Left ventricle myocardium inferior (tissue), 1 donor: ENCODE measurements at places on chromosomes 16 and 17. TPM values are rescaled to one million over a fixed set of nuclear protein-coding genes. Genes with fewer than 3 reads are reported as not detected.

KRT36 gene
- total RNA-seq, result not detected

KCNG4 gene
- total RNA-seq, result not detected

NSMCE1 gene
- 38.6 TPM for total RNA-seq

NACA2 gene
- not detected for total RNA-seq

CDH11 gene
- total RNA-seq, result 20.9 TPM

MYH13 gene
- not detected for total RNA-seq

ZNF469 gene
- 0.74 TPM for total RNA-seq

IGF2BP1 gene
- not detected for total RNA-seq

CPHXL2 gene
- total RNA-seq, result not detected

CLEC3A gene
- total RNA-seq, result not detected

CBLN1 gene
- 0.77 TPM for total RNA-seq

FOXJ1 gene
- total RNA-seq, result not detected

ZFHX3 gene
- 9.6 TPM for total RNA-seq

MEIOC gene
- not detected for total RNA-seq

NLRC5 gene
- 6.6 TPM for total RNA-seq

NAE1 gene
- 28.4 TPM for total RNA-seq

DNA sequence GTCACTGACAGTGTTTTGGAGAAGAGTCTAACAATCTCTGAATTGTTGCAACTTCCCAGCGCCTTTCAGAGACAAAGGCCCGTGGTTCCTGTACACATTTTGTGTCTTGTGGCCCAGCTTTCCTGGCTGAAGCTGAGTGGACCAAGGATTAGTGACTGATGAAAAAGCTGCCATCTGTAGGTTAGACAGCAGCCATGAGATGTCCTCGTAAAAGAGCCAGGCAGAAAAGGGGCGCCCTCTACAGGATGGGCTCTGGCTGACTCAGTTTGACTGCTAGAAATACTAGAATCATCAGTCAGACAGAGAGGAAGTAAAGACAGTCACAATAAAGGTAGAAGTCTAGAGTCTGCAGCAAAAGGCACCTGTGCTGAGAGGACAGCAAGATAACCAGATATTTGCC lies 26.5 kb upstream of the NF1 start:
- no peaks in the 10 kb centered on the region for H3K27me3 ChIP-seq
- no peaks in the 10 kb centered on the region for H3K36me3 ChIP-seq
- no peak for DNase-seq
- peak overlapping the region; percentile 62 for H3K27ac ChIP-seq
- H3K4me1 ChIP-seq, result peaks cover 13% of the 10 kb centered on the region

- no peak for DNase-seq
- no peak overlapping the region for H3K4me3 ChIP-seq
- H3K27ac ChIP-seq, result peak overlapping the region; percentile 7
- H3K27me3 ChIP-seq, result no peaks in the 10 kb centered on the region
These were observed 23.3 kb downstream of the WIPI1 start for GRCh38 chr17:68433911-68434508.

GRCh38 chr16:1121601-1122397 lies 25.8 kb upstream of the C1QTNF8 start:
- no peaks in the 10 kb centered on the region for H3K36me3 ChIP-seq
- DNase-seq, result no peak
- H3K4me1 ChIP-seq, result no peaks in the 10 kb centered on the region
- no peak overlapping the region for H3K27ac ChIP-seq
- peaks cover 100% of the 10 kb centered on the region for H3K27me3 ChIP-seq

GRCh38 chr17:46795379-46795952 lies 23.0 kb downstream of the WNT3 start:
- H3K4me1 ChIP-seq, result no peaks in the 10 kb centered on the region
- no peak for DNase-seq
- H3K27me3 ChIP-seq, result peaks cover 68% of the 10 kb centered on the region
- H3K36me3 ChIP-seq, result no peaks in the 10 kb centered on the region
- H3K4me3 ChIP-seq, result no peak overlapping the region

DNA sequence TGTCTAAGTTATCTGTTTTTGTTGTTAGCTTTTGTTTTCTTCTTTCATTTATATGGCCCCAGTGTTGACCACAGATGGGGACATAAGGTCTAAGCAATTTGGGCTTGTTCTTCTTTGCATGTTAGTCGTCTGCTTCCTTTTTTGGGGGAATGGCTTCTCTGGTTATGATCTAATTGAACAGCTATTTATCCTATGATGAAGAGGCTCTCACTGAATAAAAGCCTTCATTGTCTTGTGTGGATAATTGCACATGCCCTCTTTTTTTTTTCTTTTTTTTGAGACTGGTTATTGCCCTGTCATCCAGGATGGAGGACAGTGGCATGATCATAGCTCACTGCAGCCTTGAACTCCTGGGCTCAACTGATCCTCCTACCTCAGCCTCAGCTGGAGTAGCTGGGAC lies 13.7 kb downstream of the SMARCE1 start:
- no peaks in the 10 kb centered on the region for H3K27me3 ChIP-seq
- H3K4me1 ChIP-seq, result no peaks in the 10 kb centered on the region
- DNase-seq, result no peak
- H3K27ac ChIP-seq, result no peak overlapping the region
- H3K36me3 ChIP-seq, result peaks cover 89% of the 10 kb centered on the region

DNA sequence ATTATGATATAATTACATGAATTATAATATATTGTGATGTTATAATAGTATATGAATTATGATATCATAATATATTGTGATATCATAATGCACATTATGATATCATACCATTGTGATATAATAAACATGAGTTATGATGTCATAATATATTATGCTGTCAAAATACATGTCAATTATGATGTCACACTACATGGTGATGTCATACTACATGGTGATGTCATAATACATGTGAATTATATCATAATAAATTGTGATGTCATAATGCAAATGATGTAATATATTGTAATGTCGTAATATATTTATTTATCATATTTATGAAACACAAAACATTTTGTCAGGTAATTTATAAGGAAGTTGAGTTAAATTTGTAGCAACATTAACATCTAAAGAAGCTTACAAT lies 1950.1 kb downstream of the TP53TG3F start:
- no peak overlapping the region for H3K4me3 ChIP-seq
- H3K27ac ChIP-seq, result no peak overlapping the region
- H3K27me3 ChIP-seq, result no peaks in the 10 kb centered on the region
- no peaks in the 10 kb centered on the region for H3K36me3 ChIP-seq

DNA sequence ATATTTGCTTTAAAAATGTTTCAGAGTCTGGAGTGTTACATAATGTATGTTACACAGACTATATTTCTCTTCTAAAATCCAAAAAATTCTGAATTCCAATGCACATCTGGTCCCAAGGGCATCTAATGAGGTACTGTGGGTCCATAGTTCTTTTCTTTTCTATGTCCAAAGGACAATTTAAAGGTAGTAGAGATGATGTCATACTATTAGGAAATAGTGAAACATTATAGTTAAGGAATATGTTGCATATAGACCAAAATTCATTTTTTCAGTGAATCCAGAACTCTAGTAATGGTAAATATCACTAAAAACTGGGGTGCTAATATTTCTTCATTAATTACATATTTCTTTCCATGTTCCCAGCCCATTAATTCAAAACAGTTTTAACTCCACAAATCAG lies 23.0 kb downstream of the NME2 start:
- no peak overlapping the region for H3K27ac ChIP-seq
- no peak overlapping the region for H3K4me3 ChIP-seq
- no peaks in the 10 kb centered on the region for H3K27me3 ChIP-seq
- H3K4me1 ChIP-seq, result no peaks in the 10 kb centered on the region
- H3K36me3 ChIP-seq, result peaks cover 90% of the 10 kb centered on the region

- H3K27ac ChIP-seq, result peak overlapping the region; percentile 88
- DNase-seq, result peak; percentile 32
- H3K36me3 ChIP-seq, result no peaks in the 10 kb centered on the region
- H3K27me3 ChIP-seq, result no peaks in the 10 kb centered on the region
- peak overlapping the region; percentile 90 for H3K4me3 ChIP-seq
These were observed 323 bp downstream of the ST3GAL2 start for GRCh38 chr16:70438585-70438968.

DNA sequence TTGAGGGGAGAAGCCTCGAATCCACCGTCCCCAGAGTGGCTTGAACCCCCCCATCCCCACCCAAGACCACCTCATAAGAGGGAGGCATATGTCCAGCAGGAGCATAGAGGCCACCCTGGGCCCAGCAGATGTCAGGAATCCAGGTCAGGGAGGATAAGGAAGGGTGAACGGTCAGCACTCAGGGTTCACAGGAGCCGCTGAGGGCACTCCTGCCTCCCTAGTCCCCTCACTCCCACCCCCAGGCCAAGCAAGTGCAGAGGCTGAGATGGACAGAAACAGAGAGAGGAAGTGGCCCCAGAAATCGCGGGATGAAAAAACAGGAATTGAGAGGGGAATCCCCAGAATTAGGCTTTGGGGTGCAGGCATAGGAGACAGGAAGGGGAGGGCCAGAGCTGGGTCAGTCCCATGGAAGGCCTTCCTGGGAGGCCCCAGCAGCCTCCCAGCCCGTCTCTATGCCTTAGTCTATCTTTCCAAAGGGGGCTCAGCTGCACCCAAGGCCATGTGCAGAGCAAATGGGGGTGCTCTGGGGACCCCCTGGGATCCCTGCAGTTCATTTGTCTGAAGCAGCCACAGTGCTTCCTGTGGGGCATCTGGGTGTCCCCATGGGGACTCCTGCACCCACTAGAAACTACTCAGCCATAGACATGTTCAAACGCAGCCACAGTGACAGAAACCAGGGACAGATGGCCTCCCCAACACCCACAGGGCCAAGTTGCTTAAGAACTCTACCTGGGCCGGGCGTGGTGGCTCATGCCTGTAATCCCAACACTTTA lies 1.7 kb downstream of the CMTM3 start:
- no peaks in the 10 kb centered on the region for H3K27me3 ChIP-seq
- H3K4me3 ChIP-seq, result peak overlapping the region; percentile 88
- DNase-seq, result no peak
- peak overlapping the region; percentile 97 for H3K27ac ChIP-seq
- H3K36me3 ChIP-seq, result peaks cover 18% of the 10 kb centered on the region

- no peaks in the 10 kb centered on the region for H3K36me3 ChIP-seq
- no peak overlapping the region for H3K4me3 ChIP-seq
- H3K27ac ChIP-seq, result peak overlapping the region; percentile 82
- H3K27me3 ChIP-seq, result no peaks in the 10 kb centered on the region
- DNase-seq, result no peak
These were observed 58.0 kb downstream of the PITPNC1 start for GRCh38 chr17:67435122-67435521.

- H3K4me3 ChIP-seq, result no peak overlapping the region
- no peaks in the 10 kb centered on the region for H3K36me3 ChIP-seq
- no peak for DNase-seq
- no peak overlapping the region for H3K27ac ChIP-seq
- peaks cover 7% of the 10 kb centered on the region for H3K4me1 ChIP-seq
- H3K27me3 ChIP-seq, result no peaks in the 10 kb centered on the region
These were observed 142.9 kb downstream of the CDK5R1 start for GRCh38 chr17:32629563-32630190.

- DNase-seq, result no peak
- H3K4me1 ChIP-seq, result peaks cover 45% of the 10 kb centered on the region
These were observed 1.4 kb upstream of the SLFN5 start for GRCh38 chr17:35241520-35241919.

DNA sequence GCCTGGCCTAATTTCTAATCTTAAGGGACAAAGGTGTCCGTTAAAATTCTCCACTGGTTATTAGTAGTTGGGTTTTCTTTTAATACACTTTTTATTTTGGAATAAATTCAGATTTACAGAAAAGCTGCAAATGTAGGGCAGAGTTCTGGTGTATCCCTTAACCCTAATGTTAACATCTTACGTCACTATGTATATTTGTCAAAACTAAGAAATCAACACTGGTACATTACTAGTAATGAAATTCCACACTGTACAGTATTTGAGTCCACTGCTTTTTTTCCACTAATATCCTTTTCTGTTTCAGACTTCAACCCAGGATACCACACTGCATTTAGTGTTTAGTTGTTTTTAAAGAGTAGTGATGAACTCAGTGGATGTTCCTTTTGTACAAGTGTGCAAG lies 18.7 kb upstream of the KPNA2 start:
- no peaks in the 10 kb centered on the region for H3K36me3 ChIP-seq
- no peak for DNase-seq
- H3K4me3 ChIP-seq, result no peak overlapping the region
- no peaks in the 10 kb centered on the region for H3K27me3 ChIP-seq

DNA sequence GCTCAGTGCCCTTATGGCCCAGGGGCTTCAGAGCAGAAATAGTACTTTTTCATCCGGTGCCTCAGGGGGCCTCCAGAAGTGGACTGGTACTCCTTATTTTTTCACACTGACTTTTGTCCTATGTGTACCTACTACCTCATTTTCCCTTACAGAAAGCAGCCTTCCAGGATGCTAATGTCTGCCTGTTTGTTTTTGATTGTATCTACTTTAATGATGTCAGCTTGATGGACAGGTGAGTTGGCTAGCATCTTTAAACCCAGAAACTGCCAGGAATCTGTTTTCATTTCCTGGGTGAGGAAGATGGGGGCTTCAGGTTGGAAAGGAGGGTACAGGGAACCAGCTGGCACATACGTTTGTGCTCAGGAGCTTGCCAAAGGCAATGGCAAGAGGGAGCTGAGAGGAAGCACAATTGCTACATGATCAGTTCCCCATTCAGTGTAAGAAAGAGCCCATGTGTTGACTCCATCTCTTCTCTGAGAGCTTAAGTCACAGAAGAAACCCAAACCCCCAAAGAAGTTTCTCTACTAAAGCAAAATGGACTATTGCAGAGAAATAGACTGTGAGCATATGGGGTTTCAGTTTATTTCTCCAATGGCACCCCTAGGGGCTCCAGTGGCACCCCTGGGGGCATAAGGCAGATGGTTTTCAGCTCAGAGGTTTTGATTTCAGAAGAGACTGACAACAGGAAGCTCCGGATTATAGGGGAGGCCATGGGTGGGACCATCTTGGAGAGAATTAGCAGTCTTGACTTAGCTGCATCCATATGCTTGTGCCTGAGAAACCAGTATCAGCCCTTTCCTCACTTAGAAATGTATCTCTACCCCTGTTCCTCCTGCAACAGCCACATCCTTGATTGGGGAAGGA lies 16.3 kb downstream of the LIG3 start:
- no peaks in the 10 kb centered on the region for H3K27me3 ChIP-seq
- H3K36me3 ChIP-seq, result peaks cover 68% of the 10 kb centered on the region
- peaks cover 27% of the 10 kb centered on the region for H3K4me1 ChIP-seq

DNA sequence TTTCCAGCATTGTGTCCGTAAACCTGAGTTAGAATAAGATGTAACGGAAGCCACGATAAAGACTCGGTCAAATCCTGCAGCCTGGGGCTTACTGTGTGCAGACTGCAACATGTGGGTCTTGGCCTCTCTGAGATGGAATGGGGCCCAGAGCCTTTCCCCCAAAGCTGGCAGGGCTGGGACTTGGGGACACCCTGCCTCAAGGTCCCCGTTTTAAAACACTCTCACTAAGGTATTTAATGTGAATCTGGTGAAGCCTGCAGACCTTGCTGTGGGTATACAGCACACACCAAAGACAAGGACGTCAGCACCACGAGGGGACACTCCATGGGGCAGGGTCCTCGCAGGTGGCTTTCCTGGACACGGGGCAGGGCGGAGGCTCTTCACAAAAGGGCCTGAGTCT lies 2.1 kb downstream of the NDUFAF8 start:
- DNase-seq, result no peak
- H3K4me1 ChIP-seq, result peaks cover 45% of the 10 kb centered on the region
- H3K27me3 ChIP-seq, result no peaks in the 10 kb centered on the region
- peaks cover 6% of the 10 kb centered on the region for H3K36me3 ChIP-seq
- H3K4me3 ChIP-seq, result no peak overlapping the region

GRCh38 chr17:45342306-45342705 lies 25.5 kb upstream of the MAP3K14 start:
- H3K27ac ChIP-seq, result peak overlapping the region; percentile 75
- H3K27me3 ChIP-seq, result no peaks in the 10 kb centered on the region
- no peak for DNase-seq
- no peaks in the 10 kb centered on the region for H3K36me3 ChIP-seq
- H3K4me3 ChIP-seq, result no peak overlapping the region
- peaks cover 39% of the 10 kb centered on the region for H3K4me1 ChIP-seq

- H3K4me1 ChIP-seq, result no peaks in the 10 kb centered on the region
- DNase-seq, result no peak
- no peaks in the 10 kb centered on the region for H3K36me3 ChIP-seq
- no peak overlapping the region for H3K4me3 ChIP-seq
- peaks cover 95% of the 10 kb centered on the region for H3K27me3 ChIP-seq
- H3K27ac ChIP-seq, result no peak overlapping the region
These were observed 17.4 kb upstream of the ZNHIT3 start for GRCh38 chr17:36468903-36469635.
